Airway epithelial cell (primary cell): ENCODE measurements at places on chromosomes 1 and 21. TPM values are rescaled to one million over a fixed set of nuclear protein-coding genes. Genes with fewer than 3 reads are reported as not detected.

The RER1 gene
- 87.1 and 146 TPM in 2 replicates for total RNA-seq

The FYB2 gene
- total RNA-seq = not detected in 2 replicates

The CASQ1 gene
- not detected in 2 replicates for total RNA-seq

The OR10T2 gene
- not detected in 2 replicates for total RNA-seq

The CXADR gene
- 13.3 and 17.1 TPM in 2 replicates for total RNA-seq

The SRGAP2B gene
- total RNA-seq = 15.0 and 18.6 TPM in 2 replicates

The TSACC gene
- total RNA-seq = 2.4 TPM in 1 of 2 replicates, not detected in the other

The ERICH3 gene
- total RNA-seq = 0.07 TPM in 1 of 2 replicates, not detected in the other
